Ascending aorta (tissue), 2 donors: ENCODE measurements at places on chromosomes 16 and 17. TPM values are rescaled to one million over a fixed set of nuclear protein-coding genes. Genes with fewer than 3 reads are reported as not detected.

The STH gene
- total RNA-seq: not detected

The TBC1D28 gene
- total RNA-seq: not detected

The UTS2R gene
- not detected for total RNA-seq

The HEATR9 gene
- not detected for total RNA-seq

DNA sequence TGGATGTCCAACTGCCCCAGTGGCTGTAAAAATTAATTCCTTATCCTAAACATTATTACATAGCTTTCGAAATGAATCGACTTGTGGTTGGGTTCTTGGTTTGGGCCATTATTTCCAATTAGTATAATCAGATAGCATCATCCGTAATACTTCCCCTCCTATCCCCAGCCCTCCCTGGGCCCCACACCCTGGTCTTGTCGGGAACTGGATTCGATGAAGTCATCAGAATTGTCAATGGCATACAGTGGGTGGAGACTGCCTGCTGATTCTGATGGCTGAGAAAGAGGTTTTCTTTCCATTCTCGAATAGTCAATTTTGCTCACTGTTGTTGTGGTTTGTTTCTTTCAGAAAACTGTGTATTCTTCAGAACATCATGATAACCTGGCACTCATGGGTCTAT is 395.1 kb downstream of the SEC14L1 start:
- no peaks in the 10 kb centered on the region for H3K27me3 ChIP-seq
- H3K27ac ChIP-seq: peak overlapping the region; percentile 62
- no peaks in the 10 kb centered on the region for H3K4me1 ChIP-seq

- no peaks in the 10 kb centered on the region for H3K4me1 ChIP-seq
- H3K27me3 ChIP-seq: no peaks in the 10 kb centered on the region
- H3K27ac ChIP-seq: no peak overlapping the region
- no peaks in the 10 kb centered on the region for H3K36me3 ChIP-seq
- DNase-seq: no peak
Observed at GRCh38 chr17:50521514-50521913, 11.0 kb upstream of the EPN3 start.

DNA sequence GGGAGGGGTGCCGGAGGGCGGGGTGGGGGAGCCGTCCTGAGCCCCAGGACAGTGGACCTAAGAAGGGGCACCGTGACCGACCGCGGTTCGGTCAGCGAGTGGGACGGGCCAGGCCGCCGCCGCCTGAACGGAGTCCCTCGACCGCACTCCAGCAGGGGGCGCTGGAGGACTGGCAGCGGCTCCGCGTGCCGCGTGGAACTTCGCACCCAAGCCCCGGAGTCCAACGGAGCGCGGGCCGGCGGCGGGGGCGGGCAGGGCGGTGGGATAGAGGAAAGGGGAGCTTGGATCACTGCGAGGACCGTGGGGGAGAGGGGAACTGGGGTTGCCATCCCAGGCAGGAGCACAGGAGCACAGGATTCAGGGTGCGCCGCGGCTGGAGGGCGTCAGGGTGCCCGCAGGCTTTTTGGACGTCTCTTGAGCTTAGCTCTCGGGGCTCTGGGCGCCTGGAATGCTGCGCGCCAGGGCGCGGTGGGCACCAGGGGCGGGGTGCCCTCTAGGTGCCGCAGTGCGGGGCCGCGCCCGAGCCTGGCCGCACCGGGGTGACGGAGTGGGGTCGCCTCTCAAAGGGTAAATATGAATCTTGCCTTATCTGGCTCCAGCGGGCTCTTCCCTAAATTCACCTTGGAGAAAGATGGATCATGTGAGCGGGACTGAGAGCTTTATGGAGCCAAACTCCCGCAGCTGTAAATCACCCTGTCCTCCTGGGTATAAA is 379 bp upstream of the OTOP2 start:
- H3K27me3 ChIP-seq: peaks cover 31% of the 10 kb centered on the region
- DNase-seq: peak; percentile 69
- H3K27ac ChIP-seq: no peak overlapping the region
- H3K36me3 ChIP-seq: no peaks in the 10 kb centered on the region
- H3K4me3 ChIP-seq: peak overlapping the region; percentile 41

DNA sequence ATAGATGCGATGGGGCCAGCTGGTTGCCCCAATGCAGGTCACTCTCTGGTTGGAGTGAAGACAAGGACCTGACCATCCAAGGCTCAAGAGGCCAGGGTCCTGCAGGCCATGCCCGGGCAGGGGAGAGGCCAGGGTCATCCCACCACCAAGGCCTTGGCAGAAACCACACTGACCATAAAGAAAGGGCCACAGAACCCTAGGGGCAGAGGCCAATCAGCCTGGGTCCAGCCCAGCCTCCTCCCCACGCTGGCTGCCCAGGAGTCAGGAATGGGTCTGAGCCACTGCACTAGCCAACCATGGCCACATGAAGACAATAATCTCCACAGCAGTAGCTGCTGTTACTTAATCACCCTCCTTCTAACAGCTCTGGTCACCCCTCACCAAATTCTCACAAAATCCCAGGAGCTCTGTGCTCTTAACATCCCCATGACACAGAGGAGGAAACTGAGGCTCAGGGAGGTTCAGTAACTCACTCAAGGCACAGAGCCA is 10.2 kb upstream of the BCAR1 start:
- H3K4me1 ChIP-seq: peaks cover 45% of the 10 kb centered on the region
- H3K4me3 ChIP-seq: peak overlapping the region; percentile 86
- no peak for DNase-seq
- no peaks in the 10 kb centered on the region for H3K36me3 ChIP-seq
- H3K27me3 ChIP-seq: no peaks in the 10 kb centered on the region

GRCh38 chr16:30018731-30019158 is 4.3 kb upstream of the C16orf92 start:
- H3K27ac ChIP-seq: no peak overlapping the region
- DNase-seq: no peak
- no peaks in the 10 kb centered on the region for H3K4me1 ChIP-seq
- H3K36me3 ChIP-seq: no peaks in the 10 kb centered on the region

- H3K4me3 ChIP-seq: peak overlapping the region; percentile 73
- DNase-seq: no peak
- no peaks in the 10 kb centered on the region for H3K27me3 ChIP-seq
- peak overlapping the region; percentile 98 for H3K27ac ChIP-seq
- no peaks in the 10 kb centered on the region for H3K36me3 ChIP-seq
- H3K4me1 ChIP-seq: peaks cover 9% of the 10 kb centered on the region
Observed at GRCh38 chr17:59620518-59621259, 994 bp downstream of the CLTC start.

The TLCD3A gene
- 21.9 TPM for total RNA-seq

- no peaks in the 10 kb centered on the region for H3K4me1 ChIP-seq
- H3K27ac ChIP-seq: no peak overlapping the region
- DNase-seq: no peak
Observed at GRCh38 chr16:16042076-16042475, 92.7 kb downstream of the ABCC1 start.

DNA sequence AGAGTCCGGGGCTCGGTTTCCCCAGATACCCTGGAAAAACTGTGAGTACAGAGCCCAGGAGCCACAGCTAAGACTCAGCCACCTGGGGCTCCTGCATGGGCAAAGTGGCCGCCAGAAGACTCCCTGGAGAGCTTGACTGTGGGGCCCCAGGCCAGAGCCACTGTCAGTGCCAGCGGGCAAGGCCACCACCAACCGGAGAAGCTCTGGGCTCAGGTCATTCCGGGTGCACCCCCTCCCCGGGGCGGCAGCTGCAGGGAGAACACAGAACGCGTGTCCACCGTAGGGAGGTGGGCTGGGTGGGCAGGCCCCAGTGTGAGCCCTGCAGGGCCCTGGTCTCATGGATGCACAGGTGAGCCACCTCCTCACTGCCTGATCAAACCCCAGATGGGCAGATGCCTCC is 22.3 kb upstream of the RBFOX3 start:
- no peaks in the 10 kb centered on the region for H3K36me3 ChIP-seq
- no peaks in the 10 kb centered on the region for H3K4me1 ChIP-seq
- no peak for DNase-seq
- H3K4me3 ChIP-seq: no peak overlapping the region
- no peaks in the 10 kb centered on the region for H3K27me3 ChIP-seq
- no peak overlapping the region for H3K27ac ChIP-seq

The TEX19 gene
- not detected for total RNA-seq

The LGALS9 gene
- 34.3 TPM for total RNA-seq

GRCh38 chr17:18261146-18261515 is 669 bp downstream of the MIEF2 start:
- peaks cover 40% of the 10 kb centered on the region for H3K36me3 ChIP-seq
- H3K27me3 ChIP-seq: no peaks in the 10 kb centered on the region
- peak overlapping the region; percentile 96 for H3K27ac ChIP-seq

- no peaks in the 10 kb centered on the region for H3K4me1 ChIP-seq
- no peaks in the 10 kb centered on the region for H3K36me3 ChIP-seq
- no peaks in the 10 kb centered on the region for H3K27me3 ChIP-seq
Observed at GRCh38 chr16:35908942-35909341, 2449.5 kb downstream of the TP53TG3F start.

The KATNIP gene
- total RNA-seq: 6.6 TPM

The NPW gene
- total RNA-seq: not detected

DNA sequence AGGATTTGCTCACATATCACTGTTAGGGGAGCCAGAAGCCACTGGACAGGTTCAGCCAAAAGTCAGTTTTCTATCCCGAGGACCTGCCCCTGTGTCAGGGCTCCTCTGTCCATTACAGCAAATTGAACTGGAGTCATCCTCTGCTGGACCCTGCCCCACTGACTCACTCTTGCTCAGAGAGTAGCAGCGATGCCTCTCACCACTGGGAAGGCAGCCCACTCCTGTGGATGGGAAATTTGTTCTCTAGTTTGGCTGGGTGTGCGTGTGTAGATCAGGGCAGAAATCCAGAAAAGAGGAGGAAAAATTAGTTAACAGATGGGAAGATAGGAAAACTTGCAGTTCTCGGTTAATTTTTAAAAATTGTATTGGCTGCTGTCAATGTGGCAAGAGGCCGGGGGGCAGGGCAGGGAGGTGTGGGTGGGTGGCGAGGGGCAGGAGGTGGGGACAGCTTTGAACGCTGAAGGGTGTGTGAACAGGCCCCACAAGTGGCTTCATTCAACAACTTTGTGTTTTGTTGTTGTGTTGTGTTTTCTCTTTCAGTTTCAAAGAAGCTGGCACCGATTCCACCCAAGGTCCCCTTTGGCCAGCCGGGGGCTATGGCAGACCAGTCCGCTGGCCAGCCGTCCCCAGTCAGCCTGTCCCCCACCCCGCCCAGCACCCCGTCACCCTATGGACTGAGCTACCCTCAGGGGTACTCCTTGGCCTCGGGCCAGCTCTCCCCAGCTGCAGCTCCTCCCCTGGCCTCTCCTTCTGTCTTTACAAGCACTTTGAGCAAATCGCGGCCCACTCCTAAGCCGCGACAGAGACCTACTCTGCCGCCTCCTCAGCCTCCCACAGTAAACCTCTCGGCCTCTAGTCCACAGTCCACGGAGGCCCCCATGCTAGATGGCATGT is 33.6 kb downstream of the ELAC2 start:
- peak overlapping the region; percentile 48 for H3K27ac ChIP-seq
- H3K36me3 ChIP-seq: peaks cover 4% of the 10 kb centered on the region
- DNase-seq: peak; percentile 19
- no peaks in the 10 kb centered on the region for H3K27me3 ChIP-seq
- H3K4me1 ChIP-seq: peaks cover 17% of the 10 kb centered on the region

The VPS25 gene
- 40.9 TPM for total RNA-seq

DNA sequence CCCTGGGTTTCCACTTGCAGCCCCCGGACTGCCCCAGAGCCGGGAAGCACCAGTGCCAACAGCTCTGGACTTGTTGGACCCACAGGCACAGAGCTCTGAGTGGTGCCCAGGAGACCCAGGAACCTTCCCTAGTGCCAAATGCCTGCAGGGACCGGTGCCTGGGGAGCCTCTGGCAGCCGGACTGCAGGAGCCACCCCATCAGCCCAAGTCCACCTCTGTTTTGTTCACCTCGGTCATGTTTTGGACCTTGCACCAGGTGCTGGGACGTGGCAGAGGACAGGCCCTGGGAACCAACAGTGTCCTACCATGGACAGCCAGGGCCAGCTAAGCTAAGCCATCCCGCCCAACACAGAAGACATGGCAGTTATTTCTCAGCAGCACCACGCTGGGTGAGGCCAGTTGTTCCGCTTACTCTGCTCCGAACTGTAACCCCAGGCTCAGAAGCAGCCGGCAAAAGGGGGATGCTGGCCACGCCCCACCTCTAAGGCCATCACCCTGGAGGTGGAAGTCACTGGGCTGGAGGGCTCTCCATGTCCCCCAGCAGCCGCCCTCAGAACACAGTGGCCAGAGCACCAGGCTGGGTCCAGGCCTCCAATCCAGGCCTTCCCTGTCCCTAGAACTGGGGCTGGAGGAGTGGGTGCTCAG is 79.8 kb downstream of the AMFR start:
- no peaks in the 10 kb centered on the region for H3K27me3 ChIP-seq
- no peaks in the 10 kb centered on the region for H3K4me1 ChIP-seq
- no peak overlapping the region for H3K4me3 ChIP-seq
- H3K36me3 ChIP-seq: no peaks in the 10 kb centered on the region
- DNase-seq: no peak
- H3K27ac ChIP-seq: no peak overlapping the region

The EPX gene
- total RNA-seq: not detected

DNA sequence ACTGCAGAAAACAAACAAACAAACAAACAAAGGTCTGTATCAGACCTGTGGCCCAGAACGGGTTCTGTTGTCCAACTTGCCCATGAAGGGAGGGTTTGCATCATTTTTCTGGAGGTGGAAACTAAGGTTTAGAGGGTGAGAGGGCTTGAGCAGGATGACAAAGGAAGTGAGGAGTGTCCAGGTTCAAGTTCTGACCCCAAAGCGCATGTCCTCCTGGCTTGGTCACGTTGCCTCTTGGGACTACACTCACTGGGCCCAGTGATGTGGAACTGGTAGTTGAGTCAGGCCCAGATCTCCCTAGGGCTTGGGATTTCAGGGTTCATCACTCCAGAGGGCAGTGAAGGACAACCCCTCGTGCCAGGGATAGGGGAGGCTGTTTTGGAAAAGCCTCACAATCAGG is 1.8 kb downstream of the SREBF1 start:
- DNase-seq: no peak
- H3K27ac ChIP-seq: peak overlapping the region; percentile 93
- no peaks in the 10 kb centered on the region for H3K36me3 ChIP-seq

DNA sequence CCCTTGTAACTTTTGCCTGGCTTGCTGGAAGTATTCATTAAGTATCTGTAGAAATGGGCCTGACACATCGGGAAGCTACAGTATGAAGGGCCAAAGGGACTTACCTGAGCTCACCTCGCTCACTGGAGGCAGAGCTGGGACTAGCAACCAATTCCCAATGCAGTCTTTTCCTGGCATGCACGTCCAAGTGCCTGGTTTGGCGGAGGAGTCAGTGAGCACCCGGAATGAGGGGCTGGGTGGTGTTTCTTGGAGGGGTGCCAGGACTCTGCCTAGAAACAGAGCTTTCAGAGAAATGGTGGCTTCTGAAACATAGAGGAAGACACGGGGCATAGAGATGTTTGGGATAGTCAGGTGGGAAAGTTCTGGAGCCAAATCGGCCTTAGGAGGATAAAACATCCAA is 18.4 kb upstream of the GPRC5C start:
- H3K4me3 ChIP-seq: no peak overlapping the region
- no peak for DNase-seq
- H3K36me3 ChIP-seq: no peaks in the 10 kb centered on the region
- no peaks in the 10 kb centered on the region for H3K27me3 ChIP-seq
- H3K27ac ChIP-seq: no peak overlapping the region

The CARD14 gene
- 1.1 TPM for total RNA-seq

GRCh38 chr17:66952681-66953629 is 11.6 kb upstream of the CACNG4 start:
- no peak for DNase-seq
- no peaks in the 10 kb centered on the region for H3K36me3 ChIP-seq
- no peak overlapping the region for H3K4me3 ChIP-seq
- H3K27ac ChIP-seq: no peak overlapping the region
- no peaks in the 10 kb centered on the region for H3K4me1 ChIP-seq

- peaks cover 3% of the 10 kb centered on the region for H3K27me3 ChIP-seq
- no peaks in the 10 kb centered on the region for H3K4me1 ChIP-seq
- H3K36me3 ChIP-seq: no peaks in the 10 kb centered on the region
- H3K27ac ChIP-seq: peak overlapping the region; percentile 42
Observed at GRCh38 chr17:57045868-57046704, 39.0 kb upstream of the AKAP1 start.
